ENCODE measurements at places on chromosomes 7 and 10.
A peak's percentile ranks its signal among the peaks of the same experiment; 100 is the strongest.

DNA sequence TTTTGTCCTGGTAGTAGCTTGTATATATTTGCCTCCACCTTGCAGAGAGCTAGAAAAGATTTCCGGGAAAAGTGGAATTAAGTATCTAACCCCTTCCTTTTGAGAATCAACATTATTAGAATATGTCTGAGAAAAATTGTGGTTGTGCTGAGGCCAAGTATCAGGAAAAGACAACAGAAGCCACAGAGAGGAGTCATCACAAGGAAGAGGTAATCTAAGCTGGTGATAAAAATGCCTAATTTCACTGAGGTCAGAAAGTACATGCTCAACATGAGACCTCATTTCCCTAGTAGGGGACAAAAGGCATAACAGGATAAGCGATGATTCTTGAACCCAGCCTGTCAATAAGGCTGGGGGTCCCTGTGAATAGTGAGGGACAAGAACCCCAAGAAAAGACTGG is 97.0 kb upstream of the PDE1C start:
- DNase-seq = no peak

- no peak for DNase-seq
Measured at GRCh38 chr7:98616381-98617050, 569 bp upstream of the NPTX2 start.

- DNase-seq = no peak
Measured at GRCh38 chr10:31620226-31621151, 301.5 kb downstream of the ZEB1 start.

DNA sequence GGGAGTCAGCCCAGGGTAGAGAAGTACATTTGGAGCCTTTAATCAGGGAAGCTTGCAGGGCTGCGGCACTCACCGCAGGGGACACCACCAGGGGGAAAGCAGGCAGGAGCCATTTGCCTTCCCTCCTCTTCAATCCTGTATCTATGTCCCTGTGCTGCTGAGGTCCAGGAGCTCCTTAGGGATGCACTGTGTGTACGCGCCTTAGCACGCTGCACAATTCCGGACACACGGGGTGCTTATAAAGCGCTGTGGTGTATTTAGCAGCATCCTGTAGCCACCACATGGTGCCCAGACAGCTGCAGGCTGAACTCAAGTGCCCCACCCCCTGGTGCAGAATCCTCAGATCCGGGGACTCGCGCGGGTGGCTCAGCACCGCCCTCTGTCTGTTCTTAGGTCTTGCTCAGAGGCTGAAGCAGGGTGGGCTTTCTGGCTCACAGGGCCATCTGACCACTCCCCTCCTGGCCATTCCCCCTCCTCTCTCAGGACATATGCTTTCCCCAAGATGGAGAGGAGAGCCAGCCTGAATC is 421.4 kb downstream of the SDK1 start:
- peak; percentile 31 for DNase-seq

GRCh38 chr7:98359395-98359794 is 41.5 kb downstream of the BAIAP2L1 start:
- DNase-seq = no peak

- DNase-seq = no peak
Measured at GRCh38 chr7:30493228-30493627, 11.4 kb downstream of the GGCT start.

DNA sequence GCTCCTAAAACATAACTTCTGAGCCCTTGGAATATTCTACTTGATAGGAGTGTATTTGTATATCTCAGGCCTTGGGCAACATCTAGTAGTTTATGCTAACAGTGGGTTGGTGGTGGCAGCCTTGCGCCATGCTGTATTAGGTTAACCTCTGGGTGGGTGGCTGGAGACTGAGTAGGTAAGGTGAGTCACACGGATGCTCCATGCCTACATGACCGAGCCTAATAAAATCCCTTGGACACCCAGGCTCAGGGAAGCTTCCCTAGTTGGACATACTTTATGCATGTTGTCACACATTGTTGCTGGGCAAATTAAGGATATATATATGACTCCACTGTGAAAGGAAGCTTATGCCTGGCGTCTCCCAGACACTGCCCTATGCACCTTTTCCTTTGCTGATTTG is 6.0 kb upstream of the DAGLB start:
- DNase-seq = no peak

DNA sequence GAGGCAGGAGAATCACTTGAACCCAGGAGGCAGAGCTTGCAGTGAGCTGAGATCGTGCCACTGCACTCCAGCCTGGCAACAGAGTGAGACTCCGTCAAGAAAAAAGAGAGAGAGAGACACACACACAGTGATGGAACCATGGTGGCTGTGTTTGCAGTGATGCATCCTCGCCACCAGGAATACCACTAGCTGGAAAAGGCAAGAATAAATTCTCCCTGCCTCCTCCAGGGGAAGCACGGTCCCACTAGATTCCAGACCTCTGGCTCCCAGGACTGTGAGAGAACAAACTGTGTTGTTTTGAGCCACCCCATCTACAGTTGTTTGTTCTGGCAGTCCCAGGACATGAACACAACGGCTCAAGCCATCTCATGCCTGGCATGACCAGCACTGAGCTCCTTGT is 320.3 kb upstream of the FOXK1 start:
- no peak for DNase-seq

- peak; percentile 31 for DNase-seq
Measured at GRCh38 chr10:13707156-13707881, 120.6 kb downstream of the PRPF18 start.

GRCh38 chr10:13056456-13057077 is 43.4 kb upstream of the OPTN start:
- no peak for DNase-seq

DNA sequence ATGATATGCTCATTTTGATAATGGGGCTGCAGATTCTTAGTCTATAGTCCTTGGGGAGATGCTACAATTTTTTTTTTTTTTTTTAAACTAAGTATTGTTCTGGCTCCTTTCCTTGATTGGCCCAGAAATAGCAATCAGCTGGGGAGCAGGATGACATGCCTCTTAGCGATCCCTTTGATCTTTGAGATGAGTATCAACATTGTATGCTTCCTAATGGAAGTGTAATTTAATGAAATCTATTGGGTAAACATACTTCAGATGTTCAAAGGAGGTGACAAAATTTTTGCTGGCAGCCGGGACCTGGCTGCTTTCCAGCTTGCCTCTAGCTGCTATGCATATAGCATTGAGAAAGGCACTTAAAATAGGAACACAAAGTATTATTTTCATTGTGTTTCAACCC is 43.5 kb downstream of the VTI1A start:
- no peak for DNase-seq

DNA sequence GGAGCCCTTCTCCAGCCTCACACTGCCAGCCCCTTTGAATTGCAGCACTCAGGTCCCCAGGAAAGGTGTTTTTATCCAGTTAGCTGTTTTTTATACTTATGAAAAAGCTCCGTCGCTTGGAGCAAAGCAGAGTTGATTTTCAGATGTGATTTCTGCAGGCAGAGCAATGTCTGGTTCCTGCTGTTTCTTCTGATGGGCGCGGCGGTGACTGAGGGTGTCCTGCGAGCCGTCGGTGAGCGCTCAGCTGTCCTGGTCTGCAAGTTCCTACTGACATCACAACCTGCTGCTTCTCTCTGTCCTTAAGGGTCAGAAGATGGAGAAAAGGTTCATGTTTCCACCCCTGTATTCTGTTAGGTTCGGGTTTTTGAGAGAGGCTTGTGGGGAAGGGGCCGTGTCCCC is 109.6 kb upstream of the FAM20C start:
- no peak for DNase-seq

DNA sequence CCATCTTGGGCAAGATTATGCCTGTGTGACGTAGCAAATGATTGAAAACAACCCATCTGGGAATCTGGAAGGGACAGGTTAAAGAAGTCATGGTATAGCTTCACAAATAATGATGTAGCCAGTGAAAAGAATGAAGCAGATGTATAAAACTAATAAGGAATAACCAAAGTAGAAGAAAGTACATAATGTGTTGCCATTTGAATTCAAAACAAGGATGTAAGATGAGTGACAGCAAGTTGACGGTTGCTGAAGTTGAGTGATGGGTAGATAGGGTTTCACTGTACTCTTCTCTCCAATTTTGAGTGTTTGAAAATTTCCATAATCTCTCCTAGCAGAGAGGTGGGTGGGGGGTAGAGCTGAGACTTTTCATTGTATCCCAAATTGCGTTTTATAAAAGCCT is 133.6 kb downstream of the FANK1 start:
- no peak for DNase-seq

- DNase-seq = no peak
Measured at GRCh38 chr7:64400401-64400800, 86.6 kb downstream of the ZNF736 start.

DNA sequence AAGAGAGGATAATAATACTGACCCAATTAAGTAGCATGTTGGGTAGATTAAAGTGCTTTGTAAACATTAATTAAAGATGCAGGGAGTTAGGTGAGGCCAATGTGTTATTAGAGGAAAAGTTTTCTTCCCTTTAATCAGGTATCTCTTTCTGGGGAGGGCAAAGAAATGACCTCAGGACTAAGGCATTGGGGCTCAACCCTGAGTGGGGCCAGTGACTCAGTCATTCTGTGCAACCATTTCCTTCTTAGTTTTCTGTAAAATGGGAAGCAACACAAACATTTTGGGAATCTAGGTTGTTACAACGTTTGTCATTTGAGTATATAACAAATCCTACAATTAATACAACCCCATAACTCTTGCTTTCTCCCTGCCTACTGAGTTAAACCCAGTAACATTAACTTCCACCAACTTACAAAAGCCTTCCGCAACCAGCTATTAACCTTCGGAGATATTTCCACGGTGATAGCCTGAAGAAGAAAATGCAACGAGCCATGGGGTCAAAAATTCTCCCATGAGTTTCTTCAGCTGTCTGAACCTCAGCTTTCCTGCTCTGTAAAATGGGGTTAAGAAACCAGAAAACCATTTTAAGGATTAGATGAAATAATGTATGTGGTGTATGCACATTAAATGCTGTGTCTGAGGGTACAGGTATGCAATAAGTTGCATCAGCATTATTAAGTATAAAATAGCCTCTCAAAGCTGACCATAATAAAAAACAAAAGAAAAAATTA is 965 bp upstream of the PROSER2 start:
- DNase-seq = no peak

GRCh38 chr10:48390933-48391845 is 84.7 kb downstream of the MAPK8 start:
- DNase-seq = peak; percentile 25

GRCh38 chr10:63502832-63503231 is 18.4 kb upstream of the REEP3 start:
- no peak for DNase-seq

- DNase-seq = no peak
Measured at GRCh38 chr7:151389096-151389767, 20.6 kb downstream of the WDR86 start.

DNA sequence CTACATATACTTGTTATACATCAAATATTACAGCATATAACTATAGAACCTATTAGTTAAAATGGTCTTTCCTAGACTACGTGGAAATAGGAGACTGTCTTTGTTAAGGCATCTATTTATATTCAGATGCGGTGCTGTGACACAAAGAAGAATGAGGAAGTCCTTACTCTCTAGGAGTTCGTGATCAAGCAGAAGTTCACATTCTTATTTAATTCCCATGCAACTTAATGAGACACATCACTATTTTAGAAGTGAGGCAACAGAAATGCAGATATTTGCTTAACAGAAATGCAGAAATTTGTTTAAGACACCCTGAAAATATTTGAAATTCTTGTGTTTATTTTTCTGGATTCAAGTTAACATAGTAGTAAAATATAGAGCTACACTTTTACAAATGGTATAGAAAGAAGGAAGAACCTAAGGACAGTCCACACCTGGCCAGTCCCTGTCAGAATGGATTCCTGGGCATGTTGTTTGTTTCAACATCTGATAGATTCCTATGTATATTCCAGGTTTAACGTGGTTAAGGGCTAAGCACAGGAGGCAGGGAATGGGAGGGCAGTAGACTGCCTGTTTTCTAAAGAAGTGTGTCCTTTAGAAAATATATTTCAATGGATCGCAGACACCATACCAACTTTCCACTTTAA is 70.6 kb upstream of the NXPH1 start:
- DNase-seq = no peak

GRCh38 chr10:14162629-14163344 is 167.9 kb downstream of the FRMD4A start:
- no peak for DNase-seq

DNA sequence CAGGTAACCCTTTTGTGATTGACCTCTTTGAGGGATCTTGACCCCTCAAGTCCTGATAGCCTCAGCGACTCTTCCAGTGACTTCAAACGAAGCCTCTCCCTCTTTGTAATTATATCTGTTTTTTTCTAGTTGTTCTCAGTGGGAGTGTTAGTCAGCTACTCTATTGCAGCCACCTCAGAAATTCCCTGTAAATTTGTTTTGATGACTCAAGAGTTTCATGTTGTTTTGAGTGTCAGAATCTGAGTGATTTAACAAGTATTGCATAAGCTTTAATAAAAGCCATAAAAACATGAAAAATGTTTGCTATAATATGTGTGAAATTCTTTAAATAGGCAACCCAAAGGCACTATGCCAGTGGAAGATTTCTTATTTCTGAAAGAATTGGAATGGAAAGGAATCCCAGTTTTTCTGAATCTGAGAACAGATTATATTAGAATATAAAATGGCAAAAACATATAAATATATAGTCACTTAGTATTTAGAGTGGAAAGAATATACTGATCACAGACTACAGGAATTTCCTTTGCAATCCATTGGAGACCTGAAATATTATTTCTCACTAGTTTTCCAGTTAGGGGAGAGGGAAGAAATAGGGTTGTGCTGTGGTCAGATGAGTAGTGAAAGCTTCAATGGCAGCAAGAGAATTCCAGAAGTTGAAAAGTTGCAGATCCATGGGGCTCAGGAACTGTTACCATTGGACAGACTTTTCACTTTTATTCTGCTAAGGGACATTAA is 94.4 kb upstream of the SEMA3C start:
- no peak for DNase-seq

DNA sequence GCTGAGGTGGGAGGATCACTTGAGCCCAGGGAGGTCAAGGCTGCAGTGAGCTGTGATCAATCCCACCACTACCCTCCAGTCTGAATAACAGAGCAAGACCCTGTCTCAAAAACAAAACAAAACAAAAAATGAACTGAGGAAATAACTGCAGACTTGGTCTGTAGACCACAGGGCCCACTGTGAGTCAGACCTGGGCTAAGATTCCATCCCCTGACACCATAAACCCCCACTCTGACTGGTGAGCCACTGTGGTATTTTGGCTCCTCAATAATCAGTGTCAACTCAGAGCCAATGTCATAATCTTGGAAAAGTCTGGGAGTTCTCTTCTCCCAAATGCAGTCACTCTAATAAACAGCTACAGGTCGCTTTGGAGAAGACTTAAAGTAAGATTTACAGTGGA is 24.0 kb upstream of the ERCC6 start:
- DNase-seq = no peak

GRCh38 chr10:1074052-1074747 is 18.0 kb downstream of the WDR37 start:
- DNase-seq = no peak

- no peak for DNase-seq
Measured at GRCh38 chr10:77840636-77841035, 85.9 kb downstream of the DLG5 start.

Measured in activated CD4-positive, alpha-beta T cell treated with anti-CD3 and anti-CD28 coated beads for 48 hours (primary cell).